Tibial artery (tissue), 4 donors: ENCODE measurements at places on chromosomes 13 and 19.

- peaks cover 26% of the 10 kb centered on the region for H3K36me3 ChIP-seq
- DNase-seq: no peak
- H3K27ac ChIP-seq: no peak overlapping the region
- no peak overlapping the region for H3K4me3 ChIP-seq
- no peaks in the 10 kb centered on the region for H3K27me3 ChIP-seq
Measured at GRCh38 chr19:41409288-41409687, 11.7 kb downstream of the BCKDHA start.

- H3K4me3 ChIP-seq: no peak overlapping the region
- no peaks in the 10 kb centered on the region for H3K36me3 ChIP-seq
- peaks cover 4% of the 10 kb centered on the region for H3K4me1 ChIP-seq
- H3K27me3 ChIP-seq: no peaks in the 10 kb centered on the region
- H3K27ac ChIP-seq: no peak overlapping the region
Measured at GRCh38 chr19:31146015-31146414, 203.2 kb downstream of the TSHZ3 start.

DNA sequence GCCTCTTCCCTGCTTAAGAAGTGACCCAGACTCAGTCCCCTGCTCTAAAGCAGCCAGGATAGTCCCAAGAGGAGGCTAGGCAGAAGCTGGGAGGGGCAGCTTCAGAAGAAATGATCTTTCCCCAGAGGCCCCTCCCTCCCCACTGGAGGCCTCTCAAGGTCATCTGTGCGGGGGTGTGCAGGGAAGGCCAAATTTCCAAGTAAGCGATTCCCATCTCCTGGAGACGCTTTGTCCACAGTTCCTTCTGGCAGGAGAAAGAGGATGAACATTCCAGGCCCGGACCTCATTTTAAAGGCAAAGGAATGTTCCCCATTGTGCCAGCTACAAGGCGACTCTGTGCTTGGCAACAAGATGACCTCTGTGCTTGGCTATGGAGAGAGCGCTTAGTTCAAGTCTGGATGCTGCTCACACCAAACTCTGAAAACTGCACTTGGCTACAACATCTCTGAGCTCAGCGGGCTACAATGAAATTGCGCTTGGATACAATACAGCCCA lies 23.5 kb downstream of the COL5A3 start:
- H3K27ac ChIP-seq: peak overlapping the region; percentile 53
- peak; percentile 59 for DNase-seq
- no peaks in the 10 kb centered on the region for H3K27me3 ChIP-seq
- peaks cover 9% of the 10 kb centered on the region for H3K4me1 ChIP-seq
- H3K4me3 ChIP-seq: no peak overlapping the region

DNA sequence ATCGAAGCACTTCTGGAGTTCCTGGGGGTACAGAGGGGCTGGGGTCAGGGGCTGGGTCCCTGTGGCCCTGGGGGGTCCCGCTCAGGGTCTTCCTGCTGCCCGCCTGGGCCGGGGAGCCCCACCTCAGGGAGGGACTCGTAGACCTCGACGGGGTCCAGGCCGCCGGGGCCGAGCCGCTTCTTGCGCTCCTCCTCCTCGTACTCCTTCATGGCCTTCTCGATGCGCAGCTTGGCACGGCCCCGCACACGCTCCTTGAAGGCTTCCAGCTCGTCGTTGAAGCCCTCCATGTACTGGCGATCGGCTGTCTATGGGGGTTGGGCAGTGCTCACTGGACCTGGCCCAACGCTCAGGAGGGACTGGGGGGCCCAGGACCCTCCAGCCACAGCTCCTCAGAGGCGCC lies 10.2 kb downstream of the CDC37 start:
- H3K36me3 ChIP-seq: peaks cover 55% of the 10 kb centered on the region
- no peak for DNase-seq
- H3K4me3 ChIP-seq: no peak overlapping the region
- peaks cover 5% of the 10 kb centered on the region for H3K4me1 ChIP-seq

GRCh38 chr19:5308451-5309437 lies 31.9 kb downstream of the PTPRS start:
- H3K27ac ChIP-seq: peak overlapping the region; percentile 89
- H3K36me3 ChIP-seq: no peaks in the 10 kb centered on the region
- H3K4me3 ChIP-seq: peak overlapping the region; percentile 42
- DNase-seq: peak; percentile 92
- H3K27me3 ChIP-seq: no peaks in the 10 kb centered on the region
